NCI-H2029 treated with DMSO at 0.1 percent for 48 hours (cell line): ENCODE measurements at places on chromosomes 13 and 19.

- DNase-seq, result no peak
Measured at GRCh38 chr19:45058622-45059159, 17.6 kb downstream of the ZNF296 start.

DNA sequence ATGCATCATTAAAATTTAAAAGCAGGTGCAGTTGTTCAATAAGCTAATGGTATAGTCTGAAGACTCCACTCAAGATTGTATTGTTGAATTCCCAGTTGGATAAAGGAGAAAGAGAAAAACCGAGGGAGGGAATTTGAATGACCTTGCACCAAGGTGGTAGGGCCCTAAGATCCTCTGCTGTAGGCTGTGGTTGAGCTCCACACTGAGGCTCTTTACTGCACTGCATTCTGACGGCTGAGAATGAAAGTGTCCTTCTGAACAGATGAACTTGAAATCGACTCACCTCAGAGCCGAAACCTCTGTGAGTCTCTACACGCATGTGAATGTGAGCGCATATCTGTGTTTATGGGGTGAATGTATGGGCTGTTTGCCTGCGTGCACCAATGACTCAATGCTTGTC, 388.9 kb upstream of the DACH1 start:
- no peak for DNase-seq

GRCh38 chr19:50501186-50501567, 9.8 kb downstream of the JOSD2 start:
- no peak for DNase-seq

GRCh38 chr13:31124204-31124603, 37.5 kb downstream of the HSPH1 start:
- DNase-seq, result no peak

- DNase-seq, result no peak
Measured at GRCh38 chr13:38372820-38373383, 23.3 kb downstream of the UFM1 start.

- DNase-seq, result no peak
Measured at GRCh38 chr13:21595546-21595822, 8.5 kb downstream of the MICU2 start.

DNA sequence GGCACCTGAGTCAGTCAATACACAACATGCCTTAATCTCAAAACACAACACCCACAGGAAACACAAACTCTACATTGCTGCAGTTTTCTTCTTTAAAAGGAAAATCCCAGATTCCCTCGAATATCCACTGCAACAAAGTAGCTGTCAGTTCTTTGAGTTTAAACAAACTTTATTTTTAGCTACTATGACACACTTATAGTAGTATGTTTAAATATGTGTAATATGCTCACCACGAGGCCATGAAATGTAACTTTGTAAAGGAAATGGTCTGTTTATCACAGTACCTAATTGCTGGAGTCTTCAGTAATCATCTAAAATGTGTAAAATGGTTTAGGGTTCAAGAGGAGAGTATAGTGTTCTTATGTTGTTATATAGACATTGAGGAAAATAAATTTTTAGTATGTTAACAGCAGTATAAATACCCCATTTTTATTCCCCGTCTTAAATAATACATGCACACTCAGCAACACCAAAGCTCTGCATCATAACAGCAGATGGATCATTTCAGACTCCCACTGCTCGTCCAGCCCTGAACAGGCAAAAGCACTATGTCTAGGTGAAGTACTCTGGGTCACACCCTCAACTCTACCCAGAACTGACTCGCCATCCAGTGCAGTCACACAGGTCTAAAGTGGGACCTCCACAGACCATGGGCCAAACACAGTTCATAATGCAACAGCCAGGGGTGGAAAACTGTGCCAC, 20.6 kb downstream of the TUBGCP3 start:
- DNase-seq, result no peak

- no peak for DNase-seq
Measured at GRCh38 chr13:74452176-74452575, 318.0 kb upstream of the KLF12 start.
